ENCODE measurements at places on chromosomes 7 and 10. TPM values are rescaled to one million over a fixed set of nuclear protein-coding genes. Genes with fewer than 3 reads are reported as not detected.

DNA sequence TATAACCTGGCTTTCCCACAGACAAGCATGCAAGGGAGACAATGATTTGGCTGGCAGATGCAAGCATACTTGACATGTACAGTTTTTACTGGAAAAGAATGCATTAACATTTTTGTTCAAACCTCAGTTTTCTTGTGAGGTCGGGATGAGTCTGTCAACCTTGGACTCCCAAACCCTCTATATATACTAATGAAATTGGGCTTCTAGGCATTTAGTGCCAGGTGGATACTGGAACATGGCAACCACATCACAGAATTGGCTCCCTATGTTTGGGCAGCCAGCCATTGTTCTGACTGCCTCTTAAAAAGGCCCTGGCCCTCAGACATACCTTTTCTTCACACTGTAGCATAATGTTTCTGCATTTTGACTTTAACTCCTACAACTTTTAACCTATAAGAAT is 39.1 kb downstream of the CDK6 start:
- DNase-seq = no peak

DNA sequence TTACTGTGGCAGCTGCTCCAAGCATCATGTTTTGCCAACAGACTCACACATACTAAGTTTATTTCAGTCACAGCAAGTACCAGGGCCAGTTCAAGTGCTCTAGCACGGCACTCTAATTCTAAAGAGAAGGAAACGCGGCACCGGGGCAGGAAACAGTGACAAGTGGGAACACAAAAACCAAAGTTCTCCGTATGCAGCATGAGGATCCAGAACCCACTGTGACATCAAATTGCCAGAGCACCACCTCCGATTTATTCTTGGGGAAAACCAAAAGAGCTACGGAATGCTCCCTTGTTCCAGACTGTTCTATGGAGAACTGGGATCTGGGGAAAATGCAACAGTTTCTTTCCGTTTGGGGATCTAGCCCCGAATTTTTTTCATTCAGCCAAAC is 448 bp upstream of the PTER start:
- DNase-seq = no peak

EPDR1 gene
- total RNA-seq = 20.1 TPM

DNA sequence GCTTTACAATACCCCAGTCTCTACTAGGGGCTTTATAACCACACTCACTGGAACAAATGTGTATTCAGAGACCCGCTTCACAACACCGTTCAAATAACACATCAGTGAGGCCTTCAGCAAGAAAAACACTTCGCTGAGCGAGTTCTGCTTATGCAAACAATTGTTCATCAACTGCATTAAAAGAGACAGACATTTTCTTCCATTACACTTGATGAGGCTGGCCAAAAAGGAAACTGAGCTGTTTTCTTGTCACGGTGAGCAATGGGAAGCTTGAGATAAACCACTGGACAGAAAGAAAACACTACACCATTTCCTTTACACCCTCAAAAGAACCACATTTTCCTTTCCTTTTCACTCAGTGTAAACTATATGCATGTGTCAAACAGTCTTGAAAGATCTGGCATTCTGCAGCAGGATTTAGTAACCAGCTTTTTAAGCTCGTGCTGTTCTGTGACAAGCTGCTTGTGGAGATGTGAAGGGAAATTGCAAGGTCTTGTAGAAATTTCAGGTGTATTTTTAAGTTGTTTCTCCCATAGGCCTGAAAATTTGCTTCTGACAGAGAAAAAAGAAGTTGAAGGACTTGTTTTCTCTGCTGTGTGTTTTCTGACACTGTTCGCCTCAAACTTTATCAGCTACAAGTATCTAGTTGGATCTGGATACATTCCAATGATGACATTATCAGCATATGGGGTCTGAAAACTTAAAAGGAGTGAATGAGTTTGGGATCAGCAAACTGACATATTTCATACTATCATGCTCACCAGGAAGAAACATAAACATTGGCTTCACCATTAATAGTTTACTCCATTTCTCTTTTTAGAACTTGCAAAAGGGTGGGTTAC is 693.1 kb downstream of the PARD3 start:
- DNase-seq = no peak

- DNase-seq = no peak
These were observed 17.6 kb upstream of the SFR1 start for GRCh38 chr10:104104418-104104817.

PTF1A gene
- not detected for total RNA-seq

- DNase-seq = no peak
These were observed 22.9 kb downstream of the RBM33 start for GRCh38 chr7:155667241-155667829.

DNA sequence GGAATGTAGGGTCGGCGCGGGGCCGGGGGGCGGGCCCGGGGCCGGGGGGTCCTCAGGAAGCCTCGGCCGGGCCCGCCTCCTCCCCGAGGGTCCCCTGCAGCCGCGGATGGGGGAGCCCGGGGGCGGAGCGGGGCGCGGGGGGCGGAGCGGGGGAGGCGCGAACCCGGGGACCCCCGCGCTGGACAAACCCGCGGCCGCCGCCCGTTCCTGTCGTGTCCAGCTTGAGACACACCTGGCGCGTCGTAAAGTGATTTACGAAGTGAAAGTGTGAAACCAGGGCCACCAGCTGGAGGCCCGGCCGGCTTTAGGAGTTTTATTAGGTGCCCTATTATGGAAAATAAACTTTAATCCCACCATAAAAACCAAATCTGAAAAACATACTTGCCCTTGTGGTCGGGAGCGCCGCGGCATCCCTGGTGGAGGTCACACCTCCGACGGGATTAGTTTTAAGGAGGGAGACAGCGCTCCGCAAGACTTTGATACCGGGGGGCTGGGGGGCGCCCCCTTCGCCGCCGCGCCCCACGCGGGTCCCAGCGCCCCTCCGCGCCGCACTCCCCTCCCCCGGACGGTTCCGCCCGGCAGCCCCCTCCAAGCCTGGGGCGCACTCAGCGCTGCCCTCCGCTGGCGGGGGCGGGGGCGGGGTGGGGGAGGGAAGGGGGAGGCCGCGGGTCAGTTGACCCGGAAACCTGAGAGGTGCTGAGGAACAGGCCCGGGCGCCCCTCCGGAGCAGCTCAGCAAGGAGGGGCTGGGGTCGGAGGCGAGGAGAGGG is 10.3 kb downstream of the MNX1 start:
- DNase-seq = peak; percentile 36

- DNase-seq = no peak
These were observed 12.4 kb downstream of the PRKAR2B start for GRCh38 chr7:107056728-107057473.

GRCh38 chr10:59960751-59961150 is 54.4 kb upstream of the CCDC6 start:
- no peak for DNase-seq

- DNase-seq = no peak
These were observed 72.6 kb downstream of the FAM53B start for GRCh38 chr10:124671486-124672075.

GRCh38 chr7:156827587-156828203 is 65.3 kb downstream of the LMBR1 start:
- DNase-seq = no peak

DNA sequence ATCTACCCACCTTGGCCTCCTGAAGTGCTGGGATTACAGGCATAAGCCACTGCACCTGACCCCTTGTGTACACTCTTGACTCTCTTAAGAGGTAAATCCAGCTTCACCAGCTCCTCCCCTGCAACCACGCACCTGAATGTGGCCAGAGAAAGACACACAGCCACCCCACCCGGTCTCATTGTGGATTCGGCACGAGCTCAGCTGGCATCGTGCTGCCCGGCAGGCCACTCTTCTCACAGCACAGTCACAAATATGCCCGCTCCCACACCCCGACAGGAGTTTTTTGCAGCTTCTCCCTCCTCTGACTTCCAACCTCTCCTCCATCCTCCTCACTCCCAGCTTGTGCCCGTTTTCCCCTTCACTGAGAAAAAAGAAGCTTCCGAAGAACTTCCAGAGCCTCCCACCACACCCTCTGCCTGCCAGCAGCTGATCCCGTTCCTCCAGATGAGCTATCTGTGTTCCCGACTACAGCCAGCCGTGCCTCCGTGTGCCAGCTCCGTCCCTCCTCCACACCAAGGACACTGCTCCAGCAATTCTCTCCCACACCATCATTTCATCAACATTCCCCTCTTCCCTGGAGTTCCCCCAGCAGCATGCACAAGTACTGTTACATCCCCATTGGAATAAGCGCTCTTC is 8.0 kb upstream of the SMARCD3 start:
- DNase-seq = no peak

GRCh38 chr7:30968294-30968693 is 4.5 kb downstream of the GHRHR start:
- DNase-seq = no peak

Measured in chondrocyte (in vitro differentiated cells).